ENCODE measurements at places on chromosomes 7 and 10.

DNA sequence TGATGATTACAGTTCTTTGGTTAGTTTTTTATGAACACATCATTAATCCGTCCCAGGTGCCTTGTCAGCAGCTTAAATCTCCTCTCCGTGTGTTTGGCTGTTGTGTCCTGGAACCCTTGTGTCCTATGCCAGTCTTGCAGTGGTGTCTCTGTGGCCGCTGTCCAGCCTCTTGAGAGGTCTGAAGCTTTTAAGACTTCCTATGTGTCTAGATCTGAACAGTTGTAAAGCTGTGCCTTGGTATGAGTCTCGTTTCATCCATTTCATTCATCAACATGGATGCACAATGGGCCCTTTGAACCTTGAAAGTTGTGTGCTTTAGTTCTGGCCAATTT, 16.7 kb downstream of the LMTK2 start:
- no peak for DNase-seq

GRCh38 chr7:17434191-17434590, 135.7 kb downstream of the AHR start:
- DNase-seq = no peak

DNA sequence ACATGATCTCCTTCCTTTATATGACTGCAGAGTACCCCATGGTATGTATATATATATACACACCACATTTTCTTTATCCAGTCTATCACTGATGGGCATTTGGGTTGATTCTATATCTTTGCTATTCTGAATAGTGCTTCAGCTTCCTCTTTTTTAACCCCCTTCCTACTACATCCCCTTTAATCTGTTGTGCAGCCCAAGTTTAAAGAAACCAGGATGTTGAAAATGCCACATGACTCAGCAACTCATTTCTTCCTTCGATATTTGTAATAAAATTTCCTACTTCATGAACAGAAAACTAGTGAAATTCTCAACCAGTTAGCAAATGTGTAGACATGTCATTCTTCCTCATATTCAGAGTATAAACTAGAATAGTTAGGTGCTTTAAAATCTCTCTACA, 1245.7 kb upstream of the SORCS1 start:
- DNase-seq = no peak

DNA sequence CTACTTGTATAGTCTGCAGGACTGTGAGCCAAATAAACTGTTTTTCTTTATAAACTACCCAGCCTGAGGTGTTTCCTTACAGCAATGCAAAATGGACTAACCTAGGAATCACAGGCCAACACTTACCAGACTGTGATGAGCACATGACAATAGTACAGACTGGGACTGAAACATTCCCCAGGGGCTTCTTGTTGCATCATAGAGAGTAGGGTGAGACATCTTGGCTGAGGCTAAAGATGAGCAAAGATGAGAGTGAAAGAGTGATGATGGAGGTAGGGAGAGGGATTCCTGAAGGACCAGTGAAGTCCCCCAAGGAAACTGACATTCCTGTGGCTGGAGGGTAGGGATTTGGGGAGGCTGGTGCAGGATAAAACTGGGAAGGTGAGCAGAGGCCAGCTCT, 194.4 kb downstream of the TPST1 start:
- no peak for DNase-seq

DNA sequence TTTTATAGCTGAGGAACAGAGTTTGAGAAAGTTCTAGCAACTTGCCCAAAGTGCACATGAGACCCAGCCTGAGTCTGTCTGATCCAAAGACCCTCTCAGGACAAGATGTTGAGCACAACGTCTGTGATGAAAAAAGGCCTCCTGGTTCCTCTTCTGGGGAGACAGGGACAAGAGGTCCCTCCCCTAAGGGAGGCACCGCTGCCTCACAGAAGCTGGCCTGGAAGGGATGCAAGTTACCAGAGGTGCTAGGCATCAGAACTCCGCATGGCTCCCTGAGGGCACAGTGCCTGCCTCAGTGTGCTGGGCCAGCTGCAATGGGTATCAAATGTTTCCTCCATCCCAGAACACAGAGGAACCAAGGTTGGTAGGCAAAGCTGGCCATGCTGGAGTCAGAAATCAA, 302.4 kb downstream of the GRID1 start:
- no peak for DNase-seq
